NCI-H146 (cell line): ENCODE measurements at places on chromosomes 6 and 20.
A peak's percentile ranks its signal among the peaks of the same experiment; 100 is the strongest.

GRCh38 chr20:58328836-58329235 is 19.3 kb downstream of the RAB22A start:
- no peak for DNase-seq

DNA sequence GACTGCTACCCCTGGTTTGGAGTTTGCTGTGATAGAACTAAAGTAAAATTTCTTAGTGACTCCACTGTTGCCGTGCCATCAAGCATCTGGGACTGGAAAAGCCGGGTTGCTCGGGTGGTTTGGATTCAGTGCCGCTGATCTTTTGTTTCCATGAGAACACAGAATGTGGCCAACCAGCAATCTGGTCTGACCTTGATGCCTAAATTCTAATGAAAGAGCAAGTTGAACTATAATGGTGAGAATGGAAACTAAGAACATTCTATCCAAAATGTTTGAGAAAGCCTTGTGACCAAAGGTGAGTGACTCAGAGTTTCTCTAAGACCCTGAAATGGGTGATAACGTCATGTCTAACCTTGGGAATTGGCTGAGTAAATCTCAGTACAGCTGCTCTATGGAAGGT is 9.9 kb upstream of the PI16 start:
- DNase-seq: no peak

GRCh38 chr20:14142964-14143627 is 147.8 kb downstream of the MACROD2 start:
- peak; percentile 62 for DNase-seq

- DNase-seq: no peak
Observed at GRCh38 chr6:31761343-31761742, 1.1 kb upstream of the SAPCD1 start.

DNA sequence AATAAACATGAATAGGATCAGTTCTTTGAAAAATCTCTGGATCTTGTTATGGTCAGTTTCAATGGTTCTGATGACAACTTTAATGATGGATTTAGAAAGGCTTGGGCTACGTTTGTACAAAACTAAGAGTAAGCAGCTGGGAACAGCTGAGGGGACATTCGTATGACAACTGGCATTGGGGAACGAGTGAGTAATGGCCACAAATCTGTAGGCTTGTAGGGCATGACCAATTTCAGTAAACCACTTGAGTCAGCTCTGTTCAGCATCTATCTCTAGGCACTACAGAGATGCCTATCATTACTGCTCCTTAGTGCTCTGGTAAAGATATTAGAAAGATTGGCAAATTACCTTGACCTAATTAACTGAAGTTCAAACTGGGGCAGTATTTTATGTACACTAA is 1375.6 kb downstream of the EPHA7 start:
- no peak for DNase-seq

GRCh38 chr6:82143041-82143481 is 104.5 kb downstream of the IBTK start:
- no peak for DNase-seq

GRCh38 chr20:41501376-41501775 is 116.8 kb downstream of the CHD6 start:
- no peak for DNase-seq
